ENCODE measurements at places on chromosomes 7 and 10. TPM values are rescaled to one million over a fixed set of nuclear protein-coding genes. Genes with fewer than 3 reads are reported as not detected.

MACC1 gene
- 33.2 TPM for total RNA-seq

PPP1R17 gene
- not detected for total RNA-seq

CPA4 gene
- 19.6 TPM for total RNA-seq

UCN3 gene
- not detected for total RNA-seq

FZD1 gene
- total RNA-seq: 5.9 TPM

CPA5 gene
- total RNA-seq: not detected

SPAM1 gene
- total RNA-seq: not detected

HECW1 gene
- total RNA-seq: not detected

NODAL gene
- not detected for total RNA-seq

NFE2L3 gene
- total RNA-seq: 75.6 TPM

ARHGAP12 gene
- 13.7 TPM for total RNA-seq

EBLN1 gene
- not detected for total RNA-seq

STAMBPL1 gene
- 19.2 TPM for total RNA-seq

SLC26A5 gene
- not detected for total RNA-seq

AKR1D1 gene
- not detected for total RNA-seq

- peak; percentile 16 for DNase-seq
Measured at GRCh38 chr7:114130866-114131265, 212.1 kb upstream of the PPP1R3A start.

- DNase-seq: no peak
Measured at GRCh38 chr7:55539380-55539779, 32.9 kb downstream of the VOPP1 start.

- DNase-seq: no peak
Measured at GRCh38 chr7:38822549-38822948, 86.4 kb downstream of the VPS41 start.

DNA sequence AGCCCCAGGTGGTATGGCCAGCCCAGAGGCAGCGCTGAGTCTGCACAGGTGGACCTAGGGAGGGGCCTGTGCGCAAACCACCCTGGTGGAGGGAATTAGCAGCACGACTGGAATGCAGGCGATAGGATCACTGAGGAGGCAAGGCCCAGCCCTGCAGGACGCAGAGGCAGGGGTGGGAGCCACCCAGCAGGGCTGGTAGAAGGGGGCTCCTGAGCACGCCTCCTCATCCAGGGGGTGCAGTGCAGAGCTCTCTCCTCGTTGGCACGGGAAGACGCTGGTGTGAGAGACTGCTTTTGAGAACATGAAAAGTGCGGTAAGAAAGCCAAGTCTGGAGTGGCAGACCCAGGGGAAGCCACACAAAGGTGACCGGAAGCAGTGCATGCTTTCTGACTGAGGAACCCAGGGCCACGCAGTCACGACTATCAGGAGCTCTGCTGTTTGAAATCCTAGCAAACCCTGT, 6.0 kb downstream of the FXYD4 start:
- no peak for DNase-seq

- DNase-seq: no peak
Measured at GRCh38 chr7:30817371-30817767, 46.2 kb downstream of the MINDY4 start.

DNA sequence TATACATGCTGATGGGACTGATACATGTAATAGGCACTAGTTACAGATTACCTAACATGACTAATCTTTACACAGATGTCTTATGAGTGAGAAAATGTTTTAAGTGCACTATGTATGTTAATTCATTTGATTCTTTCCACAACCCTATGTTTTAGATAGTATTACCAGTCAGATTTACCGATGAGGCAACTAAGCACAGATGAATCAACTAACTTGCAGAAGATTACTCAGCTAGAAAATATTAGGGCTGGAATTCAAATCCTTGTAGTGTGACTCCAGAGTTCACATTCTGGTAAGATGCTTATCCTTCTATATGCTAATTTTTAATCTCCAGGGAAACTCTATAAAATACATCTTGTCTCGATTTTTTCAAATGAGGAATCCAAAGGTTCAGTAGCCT, 964.9 kb downstream of the REEP3 start:
- peak; percentile 50 for DNase-seq

DNA sequence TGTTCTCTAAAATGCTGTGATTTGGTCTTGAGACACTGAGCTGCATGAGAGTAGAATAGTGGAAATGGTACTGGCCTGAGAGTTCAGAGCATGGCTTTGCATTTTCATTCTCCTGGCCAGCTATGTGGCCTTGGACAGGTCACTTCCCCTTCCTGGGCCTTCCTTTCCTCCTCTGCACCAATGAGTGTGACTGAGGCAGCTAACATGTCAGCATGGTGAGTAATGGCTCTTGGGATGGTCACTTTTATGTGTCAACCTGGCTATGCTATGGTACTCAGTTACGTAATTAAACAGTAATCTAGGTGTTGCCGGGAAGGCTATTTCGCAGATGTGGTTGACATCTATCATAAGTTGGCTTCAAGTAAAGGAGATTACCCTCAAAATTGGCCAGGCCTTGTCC, 109.3 kb downstream of the RTKN2 start:
- DNase-seq: no peak

GRCh38 chr7:143048827-143049226, 3.3 kb upstream of the OR6V1 start:
- DNase-seq: no peak

- peak; percentile 0 for DNase-seq
Measured at GRCh38 chr10:49512121-49512809, 26.7 kb downstream of the ERCC6 start.

- DNase-seq: no peak
Measured at GRCh38 chr7:55160539-55160938, 141.7 kb downstream of the EGFR start.

DNA sequence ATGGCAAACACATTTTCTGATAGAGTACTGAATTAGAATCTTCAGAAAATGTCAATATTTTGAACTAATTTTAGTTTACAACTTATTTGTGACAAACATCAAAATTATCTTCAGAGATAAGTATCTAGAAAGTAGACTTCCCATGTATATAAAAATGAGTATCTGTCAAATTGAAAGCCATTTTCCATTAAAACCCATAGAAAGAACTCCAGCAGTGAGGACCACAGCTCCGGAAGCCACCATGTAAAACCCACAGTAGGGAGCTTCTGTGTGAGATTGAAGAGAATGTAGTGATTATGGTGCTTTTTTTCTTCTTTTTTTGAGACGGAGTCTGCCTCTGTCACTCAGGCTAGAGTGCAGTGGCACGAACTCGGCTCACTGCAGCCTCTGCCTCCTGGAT, 687.0 kb downstream of the TYW1 start:
- no peak for DNase-seq

DNA sequence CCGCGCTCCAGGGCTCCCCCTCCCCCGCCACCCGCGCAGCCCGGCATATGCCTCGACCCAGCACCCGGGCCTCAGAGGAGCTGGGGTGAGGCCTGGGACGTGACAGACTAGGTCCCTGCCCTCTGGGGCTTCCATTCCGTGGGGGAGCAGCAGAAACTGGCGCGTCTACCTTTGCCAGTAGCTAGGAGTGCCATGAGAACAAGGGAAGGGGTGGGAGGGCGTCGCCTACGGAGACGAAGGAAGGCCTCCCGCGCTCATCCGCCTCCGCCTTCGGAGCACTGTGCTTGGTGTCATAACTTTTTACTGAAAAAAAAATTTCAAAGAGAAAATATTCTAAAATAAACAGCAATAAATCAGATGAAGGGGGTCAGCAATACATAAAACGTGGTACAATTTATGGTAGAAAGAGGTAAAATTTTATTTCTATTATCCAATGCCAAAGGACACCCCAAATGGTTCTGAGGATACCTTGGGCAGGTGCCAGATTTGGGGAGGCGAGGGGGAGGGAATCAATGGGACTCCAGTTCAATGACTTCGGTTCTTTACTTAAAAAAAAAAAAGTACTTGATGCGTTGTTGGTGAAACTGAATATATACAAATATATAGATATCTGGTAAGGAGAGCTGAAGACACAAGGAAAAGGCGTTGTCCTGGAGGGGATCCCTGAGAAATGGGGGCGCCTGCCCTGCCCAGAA, 35.1 kb upstream of the GRID1 start:
- no peak for DNase-seq

- no peak for DNase-seq
Measured at GRCh38 chr10:43928425-43928968, 279.8 kb upstream of the ZNF32 start.

GRCh38 chr7:102220229-102220850, 66.3 kb upstream of the SH2B2 start:
- no peak for DNase-seq

DNA sequence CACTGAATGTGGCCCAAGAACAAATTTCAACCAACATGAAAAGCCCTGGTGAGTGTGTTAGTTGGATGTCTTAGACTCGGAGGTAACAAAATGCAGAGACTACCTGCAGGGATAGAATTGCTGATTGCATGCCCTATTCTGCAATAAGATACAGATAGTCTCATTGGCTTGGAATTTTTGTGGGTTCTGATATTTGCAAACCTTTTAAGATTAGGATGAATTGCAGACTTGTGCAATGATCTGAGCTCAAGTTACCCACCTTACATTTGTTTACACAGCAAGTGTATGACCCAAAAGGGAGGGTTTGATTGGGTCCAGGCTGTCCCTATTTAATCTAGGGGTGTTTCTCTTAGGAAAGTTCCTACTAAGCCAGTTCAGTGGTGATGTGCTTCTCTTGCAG, 45.4 kb downstream of the GPR37 start:
- no peak for DNase-seq

DNA sequence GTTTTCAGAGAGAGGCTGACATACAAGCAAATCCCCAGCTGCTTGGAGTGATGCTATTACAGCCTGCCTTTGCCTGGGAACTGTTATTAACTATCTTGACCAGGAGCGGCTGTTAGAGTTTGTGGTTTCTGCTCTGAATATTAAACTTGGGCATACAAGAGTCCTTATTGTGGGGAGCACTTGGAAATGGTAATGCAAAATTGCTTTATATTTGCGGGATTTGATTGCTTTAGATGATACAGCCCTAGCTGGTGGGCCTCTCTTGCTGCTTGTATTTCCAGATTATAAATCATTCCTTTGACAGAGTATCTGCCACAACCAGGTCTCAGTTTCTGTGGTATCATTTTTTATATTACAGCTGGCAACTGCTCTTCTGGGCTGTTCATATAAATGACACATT, 101.9 kb upstream of the FAM204A start:
- DNase-seq: no peak

DNA sequence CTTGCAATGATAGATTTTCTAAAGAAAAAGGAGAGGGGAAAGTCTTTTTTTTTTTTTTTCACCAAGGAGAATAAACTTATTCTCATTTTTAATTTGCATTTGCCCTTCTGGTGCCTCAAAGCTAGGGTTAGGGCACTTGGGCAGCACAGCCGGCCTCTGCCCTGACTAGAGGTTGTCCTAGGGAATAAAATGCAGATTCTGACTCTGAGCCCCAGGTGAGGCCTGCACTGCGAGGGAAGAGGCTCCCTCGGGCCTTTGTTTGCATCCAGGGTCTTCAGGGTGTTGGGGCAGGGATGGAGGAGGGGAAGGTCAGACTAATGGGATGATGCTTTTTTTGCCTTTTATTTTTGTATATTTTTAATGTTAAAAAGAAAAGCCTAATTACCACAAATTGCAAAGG, 7.8 kb downstream of the MYL7 start:
- no peak for DNase-seq

DNA sequence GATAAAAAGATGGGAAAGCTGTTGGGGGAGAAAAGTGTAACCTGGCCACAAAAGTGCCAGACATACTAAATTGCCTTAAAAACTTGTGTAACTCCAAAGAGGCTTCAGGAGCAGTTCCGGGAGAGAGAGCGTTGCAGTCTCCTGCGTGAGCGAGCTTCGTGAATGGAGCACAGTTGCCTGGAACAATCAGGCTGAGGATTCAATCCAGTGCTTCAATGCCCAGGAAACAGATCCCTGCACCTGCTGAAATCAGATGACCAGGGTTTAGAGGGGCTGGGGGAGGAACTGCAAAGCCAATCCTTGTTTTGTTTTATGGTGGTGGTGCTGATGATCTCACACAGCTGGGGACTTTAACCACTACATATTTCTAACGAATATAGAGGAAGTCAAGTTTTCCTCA, 398.3 kb downstream of the DPP6 start:
- no peak for DNase-seq

DNA sequence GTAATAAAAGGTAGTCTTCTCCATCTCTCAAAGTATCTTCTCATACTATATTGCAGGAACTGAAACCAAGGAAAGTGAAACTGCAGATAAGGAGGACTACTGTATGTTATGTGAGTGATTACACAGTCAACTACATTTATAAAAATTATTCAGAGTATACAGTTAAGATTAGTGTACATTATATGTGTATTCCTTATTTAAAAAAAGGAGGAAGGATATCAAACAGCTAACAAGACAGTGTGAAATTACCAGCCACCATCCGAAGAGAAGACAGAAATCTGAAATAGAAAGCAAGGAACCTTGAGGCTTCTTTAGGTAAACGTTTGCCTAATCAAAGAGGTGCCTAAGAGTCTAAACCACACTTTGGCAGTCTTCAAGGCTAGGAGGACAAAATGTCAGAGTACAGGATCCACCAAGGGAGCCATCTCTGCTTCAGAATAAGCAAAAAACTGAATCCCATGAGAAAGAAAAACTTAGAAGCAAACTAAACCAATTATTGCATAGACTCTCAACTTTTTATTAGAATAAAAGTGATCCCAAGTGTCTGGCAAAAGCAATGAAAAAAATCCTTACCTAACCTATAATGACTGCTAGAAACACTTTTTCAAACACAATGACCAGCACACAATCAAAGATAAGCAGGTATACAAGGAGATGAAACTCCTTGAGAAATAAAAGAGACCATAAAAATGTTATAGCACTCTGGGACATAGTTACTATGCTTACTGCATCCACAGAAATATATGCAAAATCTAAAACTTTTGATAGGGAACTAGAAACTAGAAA, 6.4 kb downstream of the USP6NL start:
- DNase-seq: no peak

- no peak for DNase-seq
Measured at GRCh38 chr10:30827531-30828120, 198.1 kb upstream of the LYZL2 start.

GRCh38 chr10:49150426-49150825, 16.6 kb upstream of the FAM170B start:
- no peak for DNase-seq

GRCh38 chr10:102064503-102064867, 664 bp upstream of the HPS6 start:
- no peak for DNase-seq

GRCh38 chr10:27654284-27654683, 91.3 kb downstream of the MKX start:
- no peak for DNase-seq

Measured in epithelial cell of proximal tubule (primary cell).